ENCODE measurements at places on chromosomes 2 and 18.

- peak; percentile 13 for DNase-seq
Observed at GRCh38 chr2:42569116-42569711, 782 bp downstream of the MTA3 start.

- peak; percentile 48 for DNase-seq
Observed at GRCh38 chr2:11681722-11682589, 12.0 kb upstream of the NTSR2 start.

GRCh38 chr2:64945973-64946768, 43.0 kb upstream of the SLC1A4 start:
- DNase-seq = no peak

DNA sequence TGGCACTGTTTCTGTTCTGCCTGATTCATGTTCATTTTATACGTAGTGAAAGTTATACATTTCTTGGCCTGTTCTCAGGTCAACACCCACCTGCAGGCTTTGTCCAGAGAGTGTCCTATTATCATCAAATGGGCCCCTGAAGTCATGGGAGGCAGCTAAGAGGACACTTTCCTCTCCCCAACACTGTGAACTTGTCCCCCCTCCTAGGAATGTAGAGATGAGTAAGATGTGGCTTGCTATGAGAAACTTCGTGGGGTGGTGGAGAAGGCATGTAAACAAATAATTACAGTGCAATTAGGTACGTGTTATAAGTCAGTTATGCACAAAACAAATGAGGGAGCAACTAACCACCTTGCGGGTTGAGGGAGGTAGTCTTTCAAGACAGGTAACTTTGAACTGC, 57.9 kb downstream of the COL4A3 start:
- DNase-seq = no peak

DNA sequence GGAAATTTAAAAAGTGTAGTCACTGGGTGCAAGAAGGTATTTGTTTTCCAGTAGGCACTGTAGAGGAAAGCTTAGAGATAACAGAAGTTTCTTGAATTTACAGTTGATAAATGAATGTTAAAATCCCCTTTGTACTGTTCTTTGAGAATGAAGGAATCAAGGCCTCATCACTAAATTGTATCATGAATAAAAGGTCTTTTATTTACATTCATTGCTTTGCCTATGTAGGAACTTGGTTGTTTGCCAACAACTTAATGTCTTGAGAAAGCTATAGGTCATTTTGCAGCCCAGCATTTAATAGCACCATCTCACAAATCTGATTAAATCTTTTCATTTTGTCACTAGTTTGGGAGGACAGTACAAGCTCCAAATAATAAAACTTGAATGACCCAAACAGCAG, 213.9 kb upstream of the ITGA4 start:
- no peak for DNase-seq

DNA sequence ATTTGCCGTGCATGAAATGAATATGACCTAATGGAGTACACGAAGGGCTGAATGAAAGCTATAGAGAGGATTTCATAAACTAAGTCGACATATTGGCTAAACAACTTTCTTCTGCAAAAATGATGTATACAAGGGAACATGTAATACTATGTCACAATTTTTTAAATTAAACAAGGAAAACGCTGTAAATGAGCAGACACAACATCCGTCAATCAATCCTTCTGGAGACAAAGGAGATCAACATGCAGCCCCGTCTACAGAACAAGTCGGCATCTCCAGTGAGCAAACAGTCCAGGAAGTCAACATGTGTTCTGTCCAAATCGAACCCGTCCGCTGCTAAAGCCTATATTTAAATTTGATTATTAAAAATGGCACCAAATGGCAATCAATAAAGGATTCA, 180.8 kb downstream of the TCF4 start:
- no peak for DNase-seq

- DNase-seq = peak; percentile 28
Observed at GRCh38 chr2:108534584-108535356, 500 bp downstream of the LIMS1 start.

DNA sequence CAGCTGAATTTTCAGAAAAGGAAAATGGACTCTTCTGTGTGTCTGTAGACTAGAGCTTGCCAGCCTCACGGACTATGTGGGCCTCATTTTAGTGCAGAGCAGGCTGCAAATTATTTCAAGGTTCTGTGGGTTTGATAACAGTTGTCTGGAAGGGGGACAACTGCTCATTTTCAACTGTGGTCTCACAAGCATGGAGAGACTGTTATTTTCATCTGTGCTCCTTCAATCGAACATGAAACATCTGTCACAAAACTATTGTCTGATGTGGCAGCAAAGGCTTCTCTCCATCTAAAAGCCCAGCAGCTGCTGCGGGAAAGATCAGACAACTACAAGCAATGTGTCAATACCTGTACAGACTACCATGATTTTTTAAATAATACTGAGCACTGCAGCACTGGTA, 211.8 kb downstream of the LRRTM4 start:
- no peak for DNase-seq

- no peak for DNase-seq
Observed at GRCh38 chr2:164438490-164439205, 182.6 kb downstream of the GRB14 start.

GRCh38 chr2:151518802-151519201, 109.1 kb downstream of the RIF1 start:
- DNase-seq = no peak

- no peak for DNase-seq
Observed at GRCh38 chr2:53787614-53788289, 908 bp downstream of the ERLEC1 start.

DNA sequence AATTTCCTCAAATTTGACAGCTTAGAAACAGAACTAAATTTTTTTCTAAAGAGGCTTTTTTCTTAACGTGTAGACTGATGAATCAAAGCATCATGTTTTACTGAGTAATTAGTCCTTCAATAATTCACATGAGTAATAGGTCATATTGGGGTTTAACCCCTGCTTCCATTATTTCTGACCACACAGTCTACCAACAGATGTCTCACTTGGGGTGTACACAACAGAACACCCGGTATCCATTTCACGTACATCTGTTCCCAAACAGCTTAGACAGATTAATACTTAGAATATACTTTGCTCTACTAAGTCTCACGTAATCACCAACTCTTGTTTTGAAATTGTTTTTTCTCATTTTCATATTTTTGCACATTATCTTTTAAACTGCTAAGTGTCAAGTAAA, 14.8 kb downstream of the CERKL start:
- DNase-seq = no peak

GRCh38 chr2:240234503-240234951, 94.1 kb upstream of the OTOS start:
- no peak for DNase-seq

DNA sequence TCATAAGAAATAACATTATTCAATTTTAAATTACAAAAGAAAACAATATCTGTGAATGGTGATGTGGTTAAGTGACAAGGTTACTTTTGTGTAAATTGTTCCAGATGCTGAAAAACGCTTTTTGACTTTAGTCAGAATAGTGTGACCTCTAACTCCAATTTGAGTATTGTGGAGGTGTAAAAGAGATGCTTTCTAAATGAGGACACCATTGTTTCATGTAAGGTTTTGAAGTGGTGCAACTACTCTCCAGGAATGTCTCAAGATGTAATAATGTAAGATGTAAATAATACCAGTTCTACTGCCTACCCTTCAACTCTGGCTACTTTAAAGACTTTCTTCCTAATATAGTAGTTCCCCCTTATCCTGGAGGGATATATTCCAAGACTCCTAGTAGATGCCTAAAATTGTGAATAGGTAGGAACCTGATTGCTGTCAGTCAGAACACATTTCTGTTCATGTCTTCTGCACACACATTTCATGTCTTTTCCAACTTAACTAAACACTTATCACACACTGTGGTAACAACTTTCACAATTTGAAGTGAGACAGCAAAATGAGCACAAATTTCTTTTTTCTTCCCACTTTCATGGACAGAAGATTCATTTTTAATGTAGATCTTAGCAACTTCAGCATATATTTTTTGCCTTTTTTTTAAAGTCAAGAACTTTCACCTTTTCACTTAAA, 39.1 kb upstream of the PPP1R1C start:
- DNase-seq = no peak

DNA sequence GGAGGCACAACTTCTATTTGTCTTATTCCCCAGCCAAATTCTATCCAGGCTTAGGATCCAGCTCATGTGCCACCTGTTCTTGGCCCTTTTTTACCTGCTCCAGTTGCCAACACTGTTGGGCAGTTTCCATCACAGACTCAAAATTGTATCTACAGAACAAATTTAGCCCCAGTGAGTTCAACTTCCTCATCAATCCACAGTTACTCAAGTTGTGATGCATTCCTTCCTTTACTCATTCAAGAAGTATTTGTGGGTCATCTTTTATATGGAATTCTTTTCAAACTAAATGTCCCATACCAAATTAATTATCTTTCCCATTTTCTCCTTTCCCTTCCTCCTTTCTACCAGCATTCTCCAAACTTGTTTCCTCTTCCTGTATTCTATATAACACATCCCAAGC, 12.7 kb upstream of the DDX18 start:
- DNase-seq = no peak

DNA sequence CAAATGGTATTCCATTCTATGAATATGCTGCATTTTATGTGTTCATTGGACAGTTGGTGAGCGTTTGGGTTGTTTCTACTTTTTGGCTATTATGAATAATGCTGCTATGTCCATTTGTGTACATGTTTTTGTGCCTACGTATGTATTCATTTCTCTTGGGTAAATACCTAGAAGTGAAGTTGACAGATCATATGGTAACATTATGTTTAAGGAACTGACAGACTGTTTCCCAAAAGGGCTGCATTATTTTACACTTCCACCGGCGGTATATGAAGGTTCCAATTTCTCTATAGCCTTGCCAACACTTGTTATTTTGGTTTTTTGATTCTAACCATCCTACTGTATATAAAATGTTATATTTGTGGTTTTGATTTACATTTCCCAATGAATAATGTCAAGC, 703.9 kb upstream of the CDH2 start:
- no peak for DNase-seq

GRCh38 chr2:14313341-14313740, 319.2 kb upstream of the LRATD1 start:
- DNase-seq = no peak

DNA sequence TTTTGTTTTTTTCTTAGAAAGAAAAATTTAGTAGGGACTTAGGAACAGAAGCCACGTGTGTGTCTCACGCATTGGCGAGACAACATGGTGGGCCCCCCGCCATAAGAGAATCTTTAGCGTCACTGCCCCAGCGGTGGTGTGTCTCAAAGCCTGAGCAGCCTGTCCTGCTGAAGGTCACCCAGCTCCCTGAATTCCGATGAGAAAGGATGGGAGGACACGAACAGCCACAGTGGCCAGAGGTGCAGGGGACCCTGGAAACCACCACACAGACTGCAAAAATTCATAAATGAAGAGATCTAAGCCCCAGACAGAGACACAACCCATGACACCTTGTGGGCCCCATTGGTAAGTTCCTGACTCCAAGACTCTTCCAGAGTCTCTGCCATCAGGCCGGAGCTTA, 266.1 kb upstream of the RAB6C start:
- no peak for DNase-seq

DNA sequence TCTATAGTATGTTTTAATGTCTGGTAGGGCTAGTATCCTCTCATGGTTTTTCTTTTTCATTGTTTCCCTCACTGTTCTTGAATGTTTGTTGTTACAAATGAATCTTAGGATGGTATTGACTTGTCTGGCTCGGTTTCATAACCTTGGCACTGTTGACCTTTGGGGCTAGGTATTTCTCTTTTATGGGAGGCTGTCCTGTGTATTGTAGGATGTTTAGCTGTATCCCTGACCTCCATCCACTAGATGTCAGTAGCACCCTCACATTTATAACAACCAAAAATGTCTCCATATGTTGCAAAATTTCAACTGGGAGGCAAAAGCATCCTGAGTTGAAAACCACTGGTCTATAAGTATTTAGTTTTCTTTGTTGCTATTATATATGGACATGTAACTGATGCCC, 7.0 kb upstream of the AOX1 start:
- no peak for DNase-seq

- DNase-seq = no peak
Observed at GRCh38 chr2:26043862-26044696, 10.2 kb downstream of the RAB10 start.

GRCh38 chr2:187654535-187654934, 100.3 kb upstream of the TFPI start:
- peak; percentile 95 for DNase-seq

GRCh38 chr2:223500709-223501108, 101.5 kb downstream of the SCG2 start:
- DNase-seq = no peak

DNA sequence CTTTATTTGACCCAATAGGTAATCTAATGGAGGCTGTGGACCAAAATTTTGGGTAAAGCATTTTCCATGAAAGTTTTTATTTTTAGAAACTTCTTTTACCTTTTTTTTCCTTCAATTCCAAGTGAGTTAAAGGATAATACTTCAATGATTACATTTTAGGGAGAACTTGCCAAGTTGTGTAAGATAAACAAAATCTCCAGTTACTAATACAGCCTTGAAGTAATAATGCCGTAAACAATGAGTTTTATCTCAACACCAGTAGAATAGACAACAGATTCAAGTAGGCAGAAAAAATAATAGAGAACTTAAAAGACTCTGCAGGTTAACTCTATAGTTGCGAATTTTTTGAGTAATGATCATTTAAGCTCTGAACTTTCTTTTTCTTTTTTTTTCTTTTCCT, 807.4 kb downstream of the CNTNAP5 start:
- no peak for DNase-seq

GRCh38 chr18:23532848-23533247, 29.5 kb downstream of the RMC1 start:
- DNase-seq = no peak

GRCh38 chr2:134362740-134363139, 108.9 kb downstream of the MGAT5 start:
- no peak for DNase-seq

GRCh38 chr2:64404002-64404731, 49.8 kb upstream of the LGALSL start:
- DNase-seq = peak; percentile 95

- no peak for DNase-seq
Observed at GRCh38 chr2:105768176-105768575, 23.5 kb downstream of the NCK2 start.

DNA sequence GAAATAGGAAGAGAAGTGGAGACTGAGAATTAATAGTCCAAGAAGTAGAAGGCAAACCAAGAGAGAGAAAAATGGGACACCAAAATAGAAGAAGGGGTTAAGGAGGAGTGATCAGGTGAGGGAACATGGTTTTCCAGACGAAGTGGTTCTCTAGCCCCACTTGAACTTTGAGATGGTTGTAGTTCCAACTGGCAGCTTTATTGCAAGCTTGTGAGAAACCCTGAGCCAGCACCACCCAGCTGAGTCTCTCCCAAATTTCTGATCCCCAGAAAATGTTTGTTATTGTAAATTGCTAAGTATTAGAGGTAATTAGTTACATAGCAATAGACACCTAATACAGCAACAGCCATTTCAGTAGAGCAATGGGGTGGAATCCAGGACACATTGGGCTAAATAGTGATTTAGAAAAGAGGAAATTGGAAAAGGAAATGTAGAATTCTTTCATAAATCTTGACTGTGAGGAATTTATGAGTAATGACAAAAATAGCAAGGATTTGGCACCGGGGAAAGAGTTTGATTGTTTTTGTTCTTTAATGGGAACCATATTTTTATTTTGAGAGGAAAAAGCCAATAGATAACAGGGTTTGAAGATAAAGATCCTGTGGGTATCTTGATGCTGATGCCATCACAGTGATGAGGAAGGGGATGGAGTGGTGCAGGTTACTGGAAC, 62.1 kb upstream of the XDH start:
- no peak for DNase-seq

All from NCI-H2081 (cell line).